NCI-H2107 (cell line): ENCODE measurements at places on chromosomes 7 and 10.

- DNase-seq = no peak
These were observed 131.7 kb downstream of the SLC16A9 start for GRCh38 chr10:59577984-59578383.

- DNase-seq = no peak
These were observed 42.2 kb downstream of the BMPR1A start for GRCh38 chr10:86798611-86799010.

- DNase-seq = no peak
These were observed 14.7 kb upstream of the SLC16A9 start for GRCh38 chr10:59724098-59724938.

DNA sequence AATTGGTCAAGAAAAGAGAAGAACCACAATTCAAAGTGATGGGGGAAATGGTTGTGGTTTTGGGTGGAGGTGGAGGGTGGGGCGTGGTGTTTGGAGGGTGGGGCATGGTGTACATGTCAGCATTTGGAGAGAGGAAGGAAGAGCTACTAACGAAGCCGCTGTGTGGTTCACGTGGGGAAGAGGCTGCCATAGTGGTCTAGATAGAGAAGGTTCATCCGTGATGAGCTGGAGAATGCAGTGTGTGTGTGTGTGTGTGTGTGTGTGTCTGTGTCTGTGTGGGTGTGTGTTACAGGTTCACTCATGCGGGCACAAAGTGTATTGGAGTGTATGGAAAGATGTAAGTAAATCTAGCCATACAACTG is 6.1 kb upstream of the VCL start:
- DNase-seq = no peak

GRCh38 chr10:37495415-37495814 is 362.0 kb downstream of the ZNF248 start:
- DNase-seq = no peak

- DNase-seq = no peak
These were observed 102.1 kb downstream of the DOCK4 start for GRCh38 chr7:112104120-112104519.

GRCh38 chr7:52472006-52472620 is 563.3 kb upstream of the POM121L12 start:
- DNase-seq = no peak

GRCh38 chr10:52446391-52446790 is 132.3 kb downstream of the DKK1 start:
- DNase-seq = no peak

DNA sequence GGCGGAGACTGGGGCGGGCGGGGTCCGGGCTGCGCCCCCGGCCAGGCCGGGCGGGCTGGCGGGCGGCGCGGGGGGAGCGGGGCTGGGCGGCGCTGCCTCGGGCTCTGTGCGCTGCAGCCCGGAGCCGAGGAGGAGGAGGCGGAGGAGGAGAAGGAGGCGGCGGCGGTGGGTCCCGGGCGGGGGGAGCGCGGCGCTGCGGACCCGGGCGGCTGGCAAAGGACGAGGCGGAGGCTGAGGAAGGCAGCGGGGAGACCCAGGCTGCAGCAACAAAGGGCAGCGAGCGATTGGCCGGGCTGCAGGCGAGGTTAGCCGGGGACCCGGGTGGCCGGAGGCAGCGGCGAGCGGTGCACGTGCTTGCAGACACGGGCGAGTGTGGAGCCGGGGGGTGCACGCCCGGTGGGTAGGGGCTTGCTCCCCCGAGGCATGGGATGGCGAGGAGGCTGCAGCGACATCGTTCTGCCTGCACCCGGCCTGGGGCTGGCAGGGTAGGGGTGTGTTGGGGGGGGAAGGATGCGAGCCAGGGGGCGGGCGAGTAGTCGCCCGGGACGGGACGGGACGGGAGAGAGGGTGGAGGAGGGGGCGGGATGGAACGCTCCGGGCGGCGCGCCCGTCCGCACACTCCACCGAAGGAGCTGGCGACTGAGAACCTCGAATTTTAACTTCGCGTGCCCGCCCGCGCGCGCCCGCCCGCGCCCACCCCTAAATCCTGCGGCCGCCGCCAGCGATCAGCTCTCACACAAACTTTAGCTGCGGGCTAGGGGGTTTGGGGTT is 844 bp upstream of the KAT6B start:
- DNase-seq = peak; percentile 14

DNA sequence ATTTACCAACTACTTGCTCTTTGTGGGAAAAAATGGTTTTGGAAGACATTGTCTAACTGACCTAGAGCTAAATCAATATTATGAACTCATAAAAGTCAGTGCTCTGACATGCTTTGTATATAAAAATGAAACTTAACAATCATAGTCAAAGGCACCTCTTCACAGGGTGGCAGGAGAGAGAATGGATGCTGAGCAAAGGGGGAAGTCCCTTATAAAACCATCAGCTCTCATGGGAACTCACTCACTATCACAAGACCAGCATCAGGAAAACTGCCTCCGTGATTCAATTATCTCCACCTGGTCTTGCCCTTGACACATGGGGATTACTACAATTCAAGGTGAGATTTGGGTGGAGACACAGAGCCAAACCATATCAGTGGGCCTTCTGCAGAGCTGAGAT is 417.6 kb upstream of the AUTS2 start:
- no peak for DNase-seq

- DNase-seq = peak; percentile 17
These were observed 111.7 kb upstream of the COBL start for GRCh38 chr7:51428217-51428887.

GRCh38 chr7:95688931-95689495 is 83.3 kb upstream of the DYNC1I1 start:
- no peak for DNase-seq

GRCh38 chr10:43843321-43844101 is 194.8 kb upstream of the ZNF32 start:
- DNase-seq = no peak
